Amniotic stem cell (primary cell): ENCODE measurements at places on chromosomes 13 and 19.

- no peak for DNase-seq
Measured at GRCh38 chr13:20826843-20827560, 53.2 kb upstream of the EEF1AKMT1 start.

DNA sequence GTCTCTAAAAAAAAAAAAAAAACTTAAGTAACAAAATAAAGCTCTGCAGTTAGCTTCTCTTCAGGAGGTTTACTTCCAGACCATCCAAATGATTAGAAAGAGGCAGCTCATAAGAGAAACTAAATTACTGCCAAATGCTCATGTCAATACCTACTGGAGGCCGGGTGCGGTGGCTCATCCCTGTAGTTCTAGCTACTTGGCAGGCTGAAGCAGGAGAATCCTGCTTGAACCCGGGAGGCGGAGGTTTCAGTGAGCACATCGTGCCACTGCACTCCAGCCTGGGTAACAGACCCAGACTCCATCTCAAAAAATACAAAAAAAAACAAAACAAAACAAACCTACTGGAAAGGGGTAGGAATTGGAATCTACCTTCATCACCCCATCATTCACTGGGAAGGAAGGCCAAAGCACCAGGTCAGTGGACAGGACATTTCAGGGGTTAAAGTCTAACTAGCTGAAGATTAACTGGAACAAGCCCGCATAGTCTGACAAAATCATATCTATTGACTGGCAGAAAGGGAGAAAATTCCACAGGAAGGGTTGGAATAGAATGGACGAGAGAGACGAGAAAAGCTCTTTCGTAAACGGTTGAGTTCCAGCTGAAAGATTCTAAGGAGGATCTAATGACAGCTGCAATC is 1.3 kb downstream of the ZFP14 start:
- DNase-seq, result no peak

GRCh38 chr13:20703780-20704458 is 420 bp downstream of the IL17D start:
- DNase-seq, result peak; percentile 40

GRCh38 chr13:107124730-107125129 is 556.8 kb upstream of the ARGLU1 start:
- no peak for DNase-seq

- no peak for DNase-seq
Measured at GRCh38 chr13:42970824-42971690, 21.0 kb downstream of the EPSTI1 start.

DNA sequence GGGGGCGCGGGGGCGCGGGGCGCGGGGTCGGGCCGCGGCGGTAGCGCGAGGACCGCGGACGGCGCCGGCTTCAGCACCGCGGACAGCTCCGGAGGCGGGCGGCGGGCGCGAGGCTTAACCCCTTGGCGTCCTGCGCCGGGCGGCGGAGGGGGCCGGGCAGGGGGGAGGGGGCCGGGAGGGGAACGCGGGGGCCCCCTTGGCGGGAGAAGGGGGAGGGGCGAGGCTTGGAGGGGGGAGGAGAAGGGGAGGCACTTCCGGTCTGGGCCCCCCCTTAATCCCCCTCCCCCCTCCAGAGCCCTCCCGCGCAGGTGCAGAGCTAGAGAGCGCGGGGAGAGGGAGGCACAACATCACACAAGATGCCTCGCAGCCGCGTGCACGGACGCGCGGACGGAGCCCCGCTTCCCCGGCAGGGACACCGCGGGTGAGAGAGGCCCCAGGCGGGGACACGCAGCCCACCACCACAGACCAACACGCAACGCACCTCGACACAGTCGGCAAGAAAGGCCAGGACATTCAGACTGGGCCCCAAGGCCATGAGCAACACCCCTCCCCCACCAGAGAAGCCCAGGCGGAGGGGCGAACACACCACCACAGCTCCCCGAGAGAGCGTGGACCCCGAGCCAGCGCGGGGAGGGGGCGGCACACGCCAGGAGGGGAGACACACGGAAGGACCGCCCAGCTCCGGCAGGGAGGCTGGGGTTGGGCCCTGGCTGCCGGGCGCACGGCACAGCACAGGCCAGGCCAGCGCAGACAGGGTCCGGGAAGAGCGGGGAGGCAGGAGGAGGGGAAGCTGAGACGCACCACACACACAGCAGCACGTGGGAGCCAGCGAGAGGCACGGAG is 24.1 kb downstream of the SHANK1 start:
- DNase-seq, result no peak

DNA sequence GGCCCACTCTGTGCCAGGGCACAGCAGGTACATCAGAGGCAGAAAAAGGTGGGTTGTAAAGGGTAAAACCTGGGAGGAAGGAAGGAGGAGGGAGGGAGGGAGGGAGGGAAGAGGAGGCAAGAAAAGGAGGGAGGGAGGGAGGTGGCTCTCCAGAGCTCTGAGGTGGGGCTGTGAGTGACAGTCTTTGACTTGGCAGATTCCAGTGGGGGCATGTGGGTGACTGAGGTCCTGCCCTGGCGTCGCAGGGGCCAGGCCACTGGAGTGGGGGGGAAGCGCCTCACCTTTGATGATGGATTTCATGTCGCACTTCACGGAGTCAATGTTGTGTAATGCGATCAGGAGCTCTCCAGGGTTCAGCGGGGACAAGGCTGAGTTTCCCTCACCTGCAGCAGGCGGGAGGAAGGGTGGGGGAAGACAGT is 6.0 kb upstream of the RSPH6A start:
- DNase-seq, result no peak

DNA sequence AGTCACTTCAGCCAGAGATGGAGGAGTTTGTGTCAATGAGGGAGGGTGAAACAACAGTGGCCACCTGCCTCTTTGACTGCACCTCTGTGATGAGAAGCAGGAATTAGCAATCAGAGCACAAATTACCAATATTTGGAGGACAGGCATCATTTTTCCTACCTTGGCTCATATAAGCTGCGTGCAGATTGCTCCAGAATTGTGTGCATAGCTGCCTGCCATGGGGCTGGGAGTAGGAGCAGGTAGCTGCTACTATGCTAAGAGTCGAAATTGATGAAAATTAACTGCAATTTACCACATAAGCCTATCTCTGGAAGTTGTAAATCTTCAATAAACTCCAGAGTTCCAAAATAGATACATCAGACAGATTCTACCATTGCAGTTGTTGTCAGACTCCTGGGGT is 167.5 kb upstream of the HTR2A start:
- DNase-seq, result no peak

GRCh38 chr13:94389604-94390351 is 89.7 kb downstream of the DCT start:
- DNase-seq, result no peak

GRCh38 chr13:31131470-31131961 is 30.2 kb downstream of the HSPH1 start:
- DNase-seq, result no peak

DNA sequence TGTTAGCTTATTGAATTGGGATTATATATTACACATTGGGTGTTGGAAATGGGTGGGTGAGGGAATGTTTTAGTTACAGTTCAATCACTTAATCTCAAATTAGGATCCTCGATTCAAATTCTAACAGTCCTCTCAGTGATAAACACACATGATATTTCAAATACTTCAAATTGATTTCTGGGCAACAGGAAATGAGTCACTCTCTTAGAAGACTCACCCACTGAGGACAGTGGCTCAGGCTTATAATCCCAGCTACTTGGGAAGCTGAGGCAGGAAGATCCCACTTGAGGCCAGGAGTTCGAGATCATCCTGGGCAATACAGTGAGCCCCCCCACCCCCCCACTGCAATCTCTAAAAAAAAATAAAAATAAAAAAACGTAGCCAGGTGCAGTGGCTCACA is 435.3 kb downstream of the KLF12 start:
- no peak for DNase-seq

GRCh38 chr13:53341144-53341510 is 312.5 kb downstream of the OLFM4 start:
- DNase-seq, result no peak

DNA sequence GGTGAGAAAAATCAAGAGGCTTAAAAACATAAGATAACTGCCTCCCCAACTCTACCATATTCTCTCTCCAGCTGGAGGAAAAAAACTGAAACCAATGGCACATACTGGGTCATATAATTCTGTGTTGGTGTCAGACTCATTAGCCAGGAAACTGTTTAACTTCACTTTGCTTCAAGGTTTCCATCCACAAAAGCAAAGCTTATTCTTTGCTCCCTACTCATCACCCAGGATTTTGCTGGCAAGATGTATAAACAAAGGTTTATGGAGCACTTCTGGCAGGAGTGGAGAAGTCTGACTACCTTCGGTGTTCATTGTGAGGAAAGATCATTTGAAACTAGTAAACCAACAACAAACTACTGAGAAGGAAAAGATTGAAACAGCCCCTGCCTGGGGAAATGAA is 197.5 kb upstream of the SERP2 start:
- DNase-seq, result no peak

GRCh38 chr13:112747256-112747655 is 57.4 kb downstream of the ATP11A start:
- DNase-seq, result no peak

- DNase-seq, result no peak
Measured at GRCh38 chr19:38291855-38292254, 12.2 kb upstream of the C19orf33 start.

DNA sequence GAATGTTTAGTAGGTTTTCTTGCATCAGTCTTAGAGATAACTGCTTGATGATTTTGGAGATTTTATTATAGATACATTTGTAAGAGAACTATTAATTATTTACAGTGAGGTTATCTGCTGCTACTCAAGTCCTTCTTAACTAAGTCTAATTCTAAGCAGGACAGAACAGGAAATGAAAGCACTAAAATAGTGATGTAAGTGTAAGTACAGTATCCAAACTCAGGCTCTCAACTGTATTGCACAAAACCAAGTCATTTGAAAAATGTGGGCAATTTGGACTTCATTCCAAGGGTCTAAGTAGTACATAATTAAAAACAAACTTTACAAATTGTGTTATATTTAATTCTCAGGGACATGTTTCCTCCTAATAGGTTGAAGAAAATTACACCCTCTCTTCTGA is 417.1 kb downstream of the ITGBL1 start:
- no peak for DNase-seq

DNA sequence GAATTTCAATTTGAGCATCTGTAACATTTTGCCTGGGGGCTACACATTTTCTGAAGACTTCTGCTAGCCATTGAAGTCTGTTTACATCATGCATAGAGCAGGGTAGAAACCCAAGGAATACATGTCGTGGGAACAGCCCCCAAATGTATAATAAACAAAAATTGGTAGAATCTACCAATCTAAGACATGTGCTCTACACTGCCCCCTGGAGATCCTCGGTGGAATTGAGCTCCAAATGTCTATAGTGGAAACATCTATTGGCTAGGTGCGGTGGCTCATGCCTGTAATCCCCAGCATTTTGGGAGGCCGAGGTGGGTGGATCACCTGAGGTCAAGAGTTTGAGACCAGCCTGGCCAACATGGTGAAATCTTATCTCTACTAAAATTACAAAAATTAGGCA is 57.3 kb downstream of the MBD3L2B start:
- DNase-seq, result no peak

GRCh38 chr19:35618857-35619256 is 6.3 kb downstream of the HAUS5 start:
- DNase-seq, result no peak

- no peak for DNase-seq
Measured at GRCh38 chr13:37107456-37107855, 2.0 kb upstream of the CSNK1A1L start.

DNA sequence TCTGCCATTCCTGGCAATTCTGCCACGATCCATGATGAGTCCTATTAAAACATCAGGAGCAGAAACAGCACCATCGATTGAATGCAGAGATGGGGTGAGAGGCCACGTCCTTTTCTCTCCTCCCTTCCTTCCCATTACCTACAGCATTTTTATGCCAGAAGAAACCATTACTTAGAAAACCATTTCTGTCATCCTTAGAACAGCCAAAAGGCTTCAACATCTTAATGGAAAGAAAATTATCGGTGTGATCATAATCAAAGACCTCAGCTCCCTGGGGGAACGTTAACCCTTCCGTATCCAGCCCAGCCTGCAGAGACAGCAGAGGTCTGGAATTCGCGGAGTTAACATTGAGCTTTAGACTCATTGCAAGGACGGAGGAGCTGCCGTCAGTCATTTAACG is 56.0 kb upstream of the SIAH3 start:
- no peak for DNase-seq

GRCh38 chr19:58395220-58395978 is at the start of gene RNF225:
Gene RNF225 (plus strand): TSS chr19:58395656. CDS start chr19:58396090, 434 bp downstream.
- no peak for DNase-seq

DNA sequence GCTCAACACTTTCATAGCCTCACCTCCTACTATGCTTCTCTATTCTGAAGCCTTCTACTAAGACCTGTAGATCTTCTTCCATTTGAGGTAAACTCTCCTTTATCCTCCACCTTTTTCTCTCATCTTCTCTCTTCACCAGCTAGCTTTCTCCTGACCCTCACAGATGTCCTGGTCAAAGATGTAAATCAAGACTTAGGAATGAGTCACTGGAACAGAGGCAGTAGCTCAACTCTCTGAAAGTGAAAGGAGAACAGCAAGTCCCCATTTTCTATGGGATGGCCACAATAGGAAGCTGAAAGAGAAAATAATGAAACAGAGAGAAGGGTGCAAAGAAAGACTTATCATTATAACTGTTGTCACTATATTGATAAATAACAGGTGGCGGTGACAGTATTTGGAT is 86.1 kb upstream of the DOCK9 start:
- no peak for DNase-seq

DNA sequence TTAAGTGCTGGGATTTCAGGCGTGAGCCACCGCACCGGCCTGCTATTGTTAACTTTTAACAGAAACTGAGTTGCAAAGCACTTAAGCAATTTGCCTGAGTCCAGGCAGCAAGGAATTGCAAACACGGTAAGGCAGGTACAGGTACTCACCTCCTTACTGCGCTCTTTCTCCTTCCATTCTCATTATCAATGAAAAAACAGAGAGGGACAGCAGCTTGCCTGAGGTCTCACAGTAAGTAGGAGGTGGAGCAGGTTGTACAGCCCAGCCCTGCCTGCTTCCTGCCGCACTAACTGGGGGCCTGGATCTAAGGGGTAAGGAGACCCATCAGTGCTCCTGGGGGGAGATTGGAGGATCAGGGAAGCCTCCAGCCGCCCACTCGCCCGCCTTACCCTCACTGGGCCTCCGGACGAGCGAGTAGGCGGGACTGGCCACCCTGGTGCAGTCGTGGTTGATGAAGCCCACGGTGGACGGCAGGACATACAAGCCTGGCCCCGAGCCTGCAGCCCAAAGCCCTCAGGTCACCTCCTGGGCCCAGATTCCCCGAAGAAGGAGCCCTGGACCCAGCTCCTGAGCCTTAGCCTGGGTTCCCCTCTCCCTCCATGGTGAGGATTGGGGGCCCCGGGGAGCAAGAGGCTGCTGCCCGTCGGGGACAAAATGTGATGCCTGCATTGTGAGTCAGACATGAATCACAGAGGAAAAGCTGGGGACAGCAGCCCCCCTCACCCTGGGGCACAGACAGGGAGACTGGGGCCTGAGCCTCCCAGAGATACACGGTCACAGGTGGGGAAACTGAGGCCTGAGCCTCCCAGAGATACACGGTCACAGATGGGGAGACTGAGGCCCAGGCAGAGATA is 11.4 kb upstream of the SHC2 start:
- DNase-seq, result no peak
